ENCODE measurements at places on chromosomes 12 and 14. TPM values are rescaled to one million over a fixed set of nuclear protein-coding genes. Genes with fewer than 3 reads are reported as not detected.

GRCh38 chr14:30757082-30757481, 117.3 kb upstream of the COCH start:
- no peak for DNase-seq

DNA sequence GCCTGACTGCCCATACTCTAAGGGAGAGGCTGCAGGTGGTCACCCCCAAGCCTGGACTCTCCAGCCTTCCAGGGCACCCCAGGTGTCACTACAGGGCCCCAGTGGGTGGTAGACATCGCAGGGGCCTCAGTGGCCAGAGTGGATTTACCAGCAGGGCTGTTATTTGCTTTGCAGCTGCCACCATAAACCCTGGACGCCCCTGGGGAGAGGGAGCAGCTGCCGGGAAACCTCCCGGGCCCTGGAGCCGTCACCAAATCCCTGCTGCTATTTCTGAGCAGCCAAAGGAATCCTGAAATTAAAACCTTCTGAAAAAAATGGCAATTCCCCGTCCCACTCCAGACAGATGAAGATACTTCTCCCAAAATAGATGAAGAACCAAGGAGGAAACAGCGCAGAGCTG, 13.9 kb downstream of the TMEM119 start:
- no peak for DNase-seq

- no peak for DNase-seq
Measured at GRCh38 chr12:5966486-5967095, 21.5 kb upstream of the ANO2 start.

- no peak for DNase-seq
Measured at GRCh38 chr14:94541234-94541975, 19.8 kb upstream of the SERPINA4 start.

DNA sequence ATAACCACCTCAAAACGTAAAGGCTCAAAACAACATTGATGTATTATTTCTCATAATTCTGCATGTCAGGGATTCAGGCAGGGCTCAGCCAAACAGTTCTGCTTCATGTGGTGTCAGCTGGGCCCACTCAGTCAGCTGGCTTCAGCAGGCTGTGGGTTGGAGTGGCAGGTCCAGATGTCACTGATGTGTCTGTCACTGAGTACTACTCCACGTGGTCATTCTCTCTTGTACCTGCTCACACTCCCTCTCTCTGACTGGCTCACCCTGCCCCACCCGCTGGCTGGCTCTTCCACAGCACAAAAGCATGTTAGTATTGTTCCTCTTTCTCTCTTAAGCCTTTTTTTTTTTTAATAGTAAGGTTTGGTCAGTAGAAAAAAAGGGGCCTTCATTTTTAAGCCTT, 182.4 kb downstream of the DICER1 start:
- no peak for DNase-seq

GRCh38 chr12:32292151-32292550, 107.2 kb upstream of the FGD4 start:
- DNase-seq, result no peak

- DNase-seq, result no peak
Measured at GRCh38 chr12:42346403-42347002, 20.5 kb downstream of the PPHLN1 start.

- no peak for DNase-seq
Measured at GRCh38 chr12:14211947-14212387, 153.5 kb upstream of the ATF7IP start.

DUSP16 gene
- 11.2 TPM for total RNA-seq

MIPOL1 gene
- 29.7 TPM for total RNA-seq

ZNF839 gene
- 14.8 TPM for total RNA-seq

HOXC4 gene
- total RNA-seq, result 0.12 TPM

JPH4 gene
- total RNA-seq, result not detected
